ENCODE measurements at places on chromosomes 12 and 14. TPM values are rescaled to one million over a fixed set of nuclear protein-coding genes. Genes with fewer than 3 reads are reported as not detected.

The COL2A1 gene
- total RNA-seq, result not detected

GRCh38 chr14:101780887-101781239 is 19.4 kb downstream of the PPP2R5C start:
- H3K4me3 ChIP-seq, result peak overlapping the region; percentile 43
- peaks cover 4% of the 10 kb centered on the region for H3K27me3 ChIP-seq
- no peak overlapping the region for H3K27ac ChIP-seq
- no peak for DNase-seq
- no peaks in the 10 kb centered on the region for H3K36me3 ChIP-seq

DNA sequence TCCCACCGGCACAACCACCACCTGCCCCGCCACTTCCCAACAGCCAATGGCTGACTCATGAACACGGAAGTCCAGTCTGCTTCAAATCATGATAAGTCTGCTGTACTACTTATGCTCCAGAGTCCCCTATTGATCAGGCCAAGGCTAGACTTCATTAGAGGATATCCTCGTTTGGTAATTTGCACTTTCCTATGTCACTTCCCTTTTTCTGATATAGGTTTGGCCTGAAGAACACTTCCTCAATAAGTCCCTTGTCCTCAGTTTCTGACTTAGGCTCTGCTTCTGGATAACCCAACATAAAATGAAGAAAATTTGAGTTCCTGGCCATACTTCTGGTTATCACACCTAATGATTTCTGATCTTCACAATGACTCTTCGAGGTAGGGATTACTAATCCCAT is 45.3 kb downstream of the IFNG-AS1 start:
- H3K4me1 ChIP-seq, result no peaks in the 10 kb centered on the region
- H3K27ac ChIP-seq, result no peak overlapping the region
- no peaks in the 10 kb centered on the region for H3K27me3 ChIP-seq
- no peak for DNase-seq
- no peaks in the 10 kb centered on the region for H3K36me3 ChIP-seq
- H3K4me3 ChIP-seq, result no peak overlapping the region

The RFLNA gene
- total RNA-seq, result 0.76 TPM

DNA sequence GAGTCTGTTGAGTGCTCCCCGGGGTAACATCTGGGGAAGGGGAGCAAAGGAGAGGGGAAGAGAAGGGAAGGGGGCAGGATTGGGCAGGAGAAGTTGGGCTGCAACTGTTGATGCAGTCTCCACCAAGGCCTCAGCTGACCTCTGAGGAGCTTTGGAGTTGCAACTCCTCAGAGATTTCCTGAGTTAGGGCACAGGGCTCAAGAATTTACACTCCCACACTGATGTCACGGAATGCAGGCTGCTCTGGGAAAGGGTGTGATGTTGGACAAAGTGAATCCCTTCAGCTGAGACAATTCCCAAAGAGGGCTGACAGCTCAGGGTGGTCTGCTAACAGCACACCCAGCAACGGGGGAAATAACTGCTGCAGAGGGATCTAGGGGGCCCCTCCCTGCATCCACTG is 295.6 kb downstream of the PCNX1 start:
- DNase-seq, result peak; percentile 16
- H3K4me3 ChIP-seq, result no peak overlapping the region
- no peaks in the 10 kb centered on the region for H3K36me3 ChIP-seq
- no peaks in the 10 kb centered on the region for H3K4me1 ChIP-seq

DNA sequence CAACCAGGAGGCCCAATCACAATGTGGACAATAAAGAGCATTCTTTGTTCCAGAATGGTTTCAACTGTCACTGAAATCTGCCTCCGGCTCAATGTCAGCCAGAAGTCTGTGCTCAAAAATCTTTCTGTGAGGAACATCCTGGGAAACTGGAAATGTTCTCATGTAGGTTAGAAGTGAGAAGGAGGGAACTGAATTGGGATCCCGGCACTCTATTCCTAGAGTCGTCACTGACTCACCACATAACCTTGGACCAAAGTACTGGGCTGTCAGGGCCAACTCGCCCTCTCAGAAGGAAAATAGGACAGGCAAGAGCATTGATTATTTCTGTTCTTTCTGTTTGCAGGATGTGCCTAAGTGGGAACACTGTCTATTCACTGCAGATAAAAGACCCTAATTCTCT is 57.6 kb downstream of the PRKAB1 start:
- no peaks in the 10 kb centered on the region for H3K4me1 ChIP-seq
- H3K27me3 ChIP-seq, result no peaks in the 10 kb centered on the region
- H3K4me3 ChIP-seq, result no peak overlapping the region
- no peak overlapping the region for H3K27ac ChIP-seq
- no peak for DNase-seq
- H3K36me3 ChIP-seq, result no peaks in the 10 kb centered on the region

The LRRK2 gene
- total RNA-seq, result 110 TPM

- H3K36me3 ChIP-seq, result no peaks in the 10 kb centered on the region
- no peak overlapping the region for H3K27ac ChIP-seq
- no peak overlapping the region for H3K4me3 ChIP-seq
- H3K4me1 ChIP-seq, result no peaks in the 10 kb centered on the region
- H3K27me3 ChIP-seq, result no peaks in the 10 kb centered on the region
These were observed 145.4 kb downstream of the C12orf50 start for GRCh38 chr12:87883806-87884205.

- peaks cover 9% of the 10 kb centered on the region for H3K4me1 ChIP-seq
- no peaks in the 10 kb centered on the region for H3K27me3 ChIP-seq
- no peak overlapping the region for H3K4me3 ChIP-seq
These were observed 59.9 kb downstream of the SETD3 start for GRCh38 chr14:99420711-99421110.
